A549 (cell line): ENCODE measurements at places on chromosomes 6 and 20. TPM values are rescaled to one million over a fixed set of nuclear protein-coding genes. Genes with fewer than 3 reads are reported as not detected.

DNA sequence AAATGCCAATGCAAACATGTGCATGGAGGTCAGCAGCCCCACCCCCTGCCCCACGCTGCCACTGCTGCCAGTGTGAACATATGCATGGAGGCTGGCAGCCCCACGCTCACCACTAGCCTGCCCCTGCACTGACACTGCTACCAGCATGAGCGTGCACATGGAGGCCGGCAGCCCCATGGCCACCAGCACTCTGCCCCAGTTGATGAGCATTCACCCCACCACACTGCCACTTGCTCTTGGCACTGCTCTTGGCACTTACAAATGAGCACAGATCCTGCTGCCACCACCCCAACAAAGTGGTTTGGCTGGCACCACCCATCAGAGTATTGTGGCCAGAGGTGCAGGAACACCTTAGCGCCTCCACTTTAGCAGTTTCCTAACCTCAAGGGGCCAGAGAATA lies 174.1 kb downstream of the KHDC1L start:
- no peak for DNase-seq

CALHM5 gene
- 0.08 to 0.12 TPM (median 0.09 TPM) in 3 replicates for polyA plus RNA-seq

DNA sequence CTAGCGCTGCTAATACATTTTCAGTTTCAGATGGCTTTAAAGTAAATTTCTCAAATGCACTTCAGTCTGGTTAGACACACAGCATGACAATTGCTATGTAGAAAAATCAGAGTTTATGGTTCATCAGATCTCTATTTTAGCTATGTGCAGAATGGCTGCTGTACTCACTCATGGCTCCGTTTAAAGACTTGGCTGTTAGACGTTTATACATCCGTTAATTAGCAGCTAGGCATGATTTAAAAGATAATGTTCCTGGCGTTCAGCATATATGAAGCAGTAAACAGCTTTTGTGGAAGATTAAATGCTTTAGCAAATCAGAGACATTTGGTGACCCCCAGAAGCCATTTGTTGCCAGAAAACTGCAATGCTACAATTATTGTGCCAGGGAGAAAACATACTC lies 350.0 kb upstream of the MANEA start:
- DNase-seq = no peak

GRCh38 chr20:40704828-40705227 lies 15.8 kb upstream of the MAFB start:
- DNase-seq = no peak

PRL gene
- polyA plus RNA-seq = not detected in 3 replicates

RIPOR3 gene
- 0.05 to 0.06 TPM in 2 of 3 replicates, not detected in the other for polyA plus RNA-seq
